Hematopoietic multipotent progenitor cell treated with erythropoietin and hydrocortisone succinate and interleukin-3 and kit ligand, for 8 days (in vitro differentiated cells): ENCODE measurements at places on chromosomes 3 and 15.

DNA sequence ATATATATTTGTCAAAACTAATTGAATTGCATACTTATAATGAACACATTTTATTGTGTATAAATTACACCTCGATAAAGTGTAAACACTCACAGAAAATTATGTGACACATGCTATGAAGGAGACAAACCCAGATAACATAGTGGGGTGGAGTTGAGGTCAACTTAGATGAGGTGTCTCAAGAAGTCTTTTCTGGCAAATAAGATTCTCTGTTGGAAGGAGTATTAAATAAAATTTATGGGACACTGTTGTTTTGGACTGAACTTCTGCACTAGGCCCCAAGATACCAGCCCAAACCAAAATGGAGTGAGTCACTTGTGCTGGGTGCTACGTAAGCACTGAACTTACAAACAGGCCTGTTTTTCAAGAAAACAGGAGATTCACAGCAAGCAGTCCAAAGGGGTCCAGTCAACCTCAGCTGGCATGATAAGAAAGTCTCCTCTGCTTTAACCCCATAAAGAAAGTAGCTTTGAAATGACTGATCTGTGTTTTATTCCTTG, 18.7 kb downstream of the ACTC1 start:
- no peak for DNase-seq

- no peak for DNase-seq
Observed at GRCh38 chr3:168707900-168708299, 612.2 kb upstream of the GOLIM4 start.

DNA sequence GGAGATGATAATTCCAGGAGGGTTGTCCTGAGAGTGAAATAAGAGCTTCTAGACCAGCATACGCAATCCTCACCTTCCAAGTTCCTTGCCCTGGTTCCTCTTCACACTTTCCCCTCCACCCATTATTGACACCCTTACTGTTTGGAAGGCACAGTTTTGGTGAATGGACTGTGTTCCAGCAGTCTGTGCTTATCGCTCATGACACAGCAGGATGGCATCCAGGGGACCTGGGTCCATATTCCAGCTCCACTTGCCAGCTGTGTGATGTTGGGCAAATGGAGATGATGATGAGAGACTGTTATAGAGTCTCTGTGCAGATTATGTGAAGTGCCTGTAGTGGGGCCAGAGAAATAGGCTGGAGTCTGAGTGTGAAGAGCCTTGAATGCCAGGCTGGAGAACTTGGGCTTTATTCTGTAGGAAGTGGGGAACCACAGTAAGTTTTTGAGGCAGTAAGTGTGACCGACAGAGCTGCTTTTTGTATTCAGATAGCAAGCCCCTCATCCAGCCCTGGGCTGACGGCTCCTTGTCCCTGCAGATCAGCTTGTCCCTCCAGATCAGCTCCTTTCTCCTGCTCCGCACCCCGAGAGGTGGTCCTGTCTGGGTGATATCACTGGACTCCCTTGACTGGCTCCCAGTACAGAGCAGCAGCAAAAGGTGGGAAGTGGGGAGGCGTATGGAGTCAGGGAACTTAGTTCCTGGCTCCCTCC, 8.1 kb downstream of the KBTBD13 start:
- no peak for DNase-seq

DNA sequence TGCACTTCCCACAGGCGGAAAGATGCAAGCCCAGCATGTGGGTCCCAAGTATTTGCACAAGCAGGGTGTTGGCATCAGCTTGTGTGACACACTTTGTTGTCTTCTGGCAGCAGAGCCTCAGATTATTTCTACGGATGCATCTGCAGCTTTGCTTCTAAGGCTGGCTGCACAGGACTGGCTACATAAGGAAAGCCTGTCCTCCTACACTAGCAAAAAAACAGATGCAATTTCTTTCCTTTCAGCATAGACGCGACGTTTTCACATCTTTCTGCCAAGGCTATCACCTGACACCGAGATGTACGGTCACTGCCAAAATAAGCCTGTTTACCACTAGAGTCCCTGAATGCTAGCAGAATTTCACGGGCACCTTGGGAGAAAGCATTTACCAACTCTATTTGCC, 13.5 kb downstream of the MRPS11 start:
- DNase-seq = no peak

GRCh38 chr15:52856286-52856685, 66.2 kb upstream of the ONECUT1 start:
- DNase-seq = no peak

DNA sequence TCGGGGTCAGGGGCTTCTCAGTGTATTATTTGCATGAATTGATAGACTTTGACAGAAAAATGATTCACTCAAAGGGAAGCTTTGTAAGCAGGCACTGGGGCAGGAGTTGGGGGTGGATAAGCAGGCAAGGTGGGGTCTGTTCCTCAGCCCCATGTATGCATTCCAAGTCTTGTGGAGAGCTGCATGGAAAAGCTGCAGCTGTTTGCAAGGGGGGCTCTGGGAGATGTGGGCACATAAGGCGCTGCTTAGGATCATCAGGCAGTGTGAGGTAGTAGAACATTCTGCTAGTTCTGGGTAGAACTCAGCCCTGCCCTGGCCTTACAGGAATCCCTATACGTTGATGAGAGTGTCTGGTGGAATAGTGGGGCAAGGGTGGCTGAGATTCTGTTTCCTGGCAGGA, 154.2 kb upstream of the LRIG1 start:
- DNase-seq = no peak

DNA sequence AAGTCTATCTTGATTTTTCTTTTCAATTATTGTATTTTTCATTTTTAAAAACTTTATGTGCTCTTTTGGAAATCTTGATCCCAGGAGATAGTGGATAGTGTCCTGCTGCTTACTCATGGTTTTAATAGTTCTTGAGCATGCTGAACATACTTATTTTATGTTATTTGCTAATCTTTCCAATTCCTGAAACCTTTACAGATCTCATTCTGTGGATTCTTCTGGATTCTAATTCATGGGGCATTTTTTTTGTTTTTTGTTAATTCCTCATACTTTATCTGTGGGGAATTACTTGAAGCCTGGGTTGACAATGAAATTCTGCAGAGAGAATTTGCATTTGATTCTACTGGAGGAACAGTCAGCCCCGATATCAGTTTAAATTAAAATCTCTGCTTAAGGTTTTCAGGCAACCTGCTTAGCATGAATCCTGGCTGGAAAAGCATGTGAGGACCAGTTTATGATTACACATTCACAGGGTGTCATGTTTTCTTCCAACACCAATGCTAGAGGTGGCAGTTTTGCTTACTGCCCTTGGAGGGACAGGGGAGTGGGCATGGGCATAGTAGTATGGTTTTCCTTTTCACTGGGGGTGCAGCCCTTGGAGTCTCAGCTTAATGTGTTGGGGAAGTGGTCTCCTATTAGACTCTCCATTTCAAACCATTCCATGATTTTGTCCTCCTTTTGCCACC, 46.0 kb downstream of the MLH1 start:
- no peak for DNase-seq

DNA sequence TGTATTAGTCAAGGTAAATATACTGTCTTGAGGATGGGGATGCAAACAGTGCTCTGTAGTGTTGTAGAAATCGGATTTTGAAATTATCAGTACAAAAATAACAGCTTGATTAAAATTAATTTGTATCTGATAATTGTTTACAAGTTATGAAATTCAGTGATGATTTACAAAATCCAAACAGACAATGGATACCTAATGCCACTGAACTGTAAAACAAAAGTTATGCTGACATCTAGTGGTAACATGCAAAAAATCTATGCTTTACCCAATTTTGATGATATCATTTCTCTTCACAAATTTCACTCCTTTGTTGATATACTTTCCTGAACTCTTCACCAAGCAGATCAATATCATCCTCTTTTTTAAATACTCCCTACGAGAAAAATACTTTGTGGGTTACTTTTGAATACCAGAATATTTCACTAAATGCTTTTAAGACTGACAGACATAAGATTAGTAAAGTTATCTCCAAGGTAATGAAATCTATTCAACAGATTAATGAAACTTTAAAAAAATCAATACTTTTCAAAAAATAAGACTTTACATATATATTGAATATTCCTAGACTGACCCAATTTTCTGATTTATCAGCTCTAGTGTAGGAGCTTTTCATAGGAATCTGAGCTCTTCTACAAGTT, 36.0 kb downstream of the MNS1 start:
- peak; percentile 73 for DNase-seq

- no peak for DNase-seq
Observed at GRCh38 chr3:115706311-115706829, 83.1 kb downstream of the GAP43 start.

DNA sequence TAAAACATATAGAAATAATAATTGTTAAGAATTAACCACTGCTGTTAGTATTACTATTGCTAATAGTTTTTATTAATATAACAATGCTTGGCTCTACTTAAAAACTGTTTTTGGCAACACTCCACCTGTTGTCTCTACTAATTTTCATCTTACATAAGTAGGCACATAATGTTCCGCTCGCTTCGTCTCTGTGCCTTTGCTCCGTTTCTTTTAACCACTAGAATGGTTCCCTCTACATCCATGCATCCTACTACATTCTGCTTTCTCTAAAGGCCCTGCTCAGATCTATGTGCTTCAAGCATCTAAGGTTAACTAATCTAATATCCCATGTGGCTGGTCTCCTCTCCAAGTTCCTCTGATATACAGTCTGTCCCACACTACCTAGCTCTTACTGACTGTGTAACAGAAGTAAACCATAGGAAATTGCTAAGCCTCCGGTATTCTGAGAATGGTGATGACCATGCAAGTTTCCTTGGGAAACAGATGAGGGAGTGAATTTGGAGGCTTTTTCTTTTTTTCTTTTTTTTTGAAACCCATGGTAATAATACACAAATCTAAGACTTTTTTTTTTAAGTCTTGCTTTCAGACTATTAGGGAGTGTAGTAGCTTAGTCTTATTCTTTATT, 138.3 kb downstream of the P3H2 start:
- DNase-seq = peak; percentile 1

- no peak for DNase-seq
Observed at GRCh38 chr3:6860149-6860953, 564 bp upstream of the GRM7 start.

GRCh38 chr15:66050264-66050663, 181.0 kb downstream of the RAB11A start:
- no peak for DNase-seq

DNA sequence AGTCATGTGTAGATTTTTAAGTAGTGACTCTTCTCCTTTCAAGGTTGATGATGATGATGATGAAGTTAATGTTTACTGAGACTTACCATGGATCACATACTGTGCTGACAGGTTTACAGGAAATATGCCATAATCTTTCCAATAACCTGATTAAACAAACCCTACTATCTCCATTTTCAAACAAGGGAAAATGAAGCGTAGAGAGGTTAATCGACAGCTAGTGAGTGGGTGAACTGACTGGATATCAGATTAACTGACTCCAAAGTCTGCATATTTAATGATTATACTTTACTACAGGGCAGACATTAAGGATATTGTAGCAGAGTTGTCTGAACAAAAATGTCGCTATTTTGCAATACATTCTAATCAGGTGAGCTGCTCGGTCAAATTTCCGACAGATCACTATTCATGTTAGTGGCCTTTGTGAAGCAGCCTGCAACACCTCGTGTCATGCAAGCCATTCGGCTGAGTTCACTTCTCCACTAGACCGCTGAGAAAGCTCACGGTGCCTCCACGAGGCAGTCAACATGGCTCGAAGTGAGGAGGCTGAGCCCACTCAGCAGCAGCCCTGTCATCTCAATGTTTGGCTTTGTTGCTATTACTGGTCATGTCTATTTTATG, 264.2 kb downstream of the NFKBIZ start:
- no peak for DNase-seq

DNA sequence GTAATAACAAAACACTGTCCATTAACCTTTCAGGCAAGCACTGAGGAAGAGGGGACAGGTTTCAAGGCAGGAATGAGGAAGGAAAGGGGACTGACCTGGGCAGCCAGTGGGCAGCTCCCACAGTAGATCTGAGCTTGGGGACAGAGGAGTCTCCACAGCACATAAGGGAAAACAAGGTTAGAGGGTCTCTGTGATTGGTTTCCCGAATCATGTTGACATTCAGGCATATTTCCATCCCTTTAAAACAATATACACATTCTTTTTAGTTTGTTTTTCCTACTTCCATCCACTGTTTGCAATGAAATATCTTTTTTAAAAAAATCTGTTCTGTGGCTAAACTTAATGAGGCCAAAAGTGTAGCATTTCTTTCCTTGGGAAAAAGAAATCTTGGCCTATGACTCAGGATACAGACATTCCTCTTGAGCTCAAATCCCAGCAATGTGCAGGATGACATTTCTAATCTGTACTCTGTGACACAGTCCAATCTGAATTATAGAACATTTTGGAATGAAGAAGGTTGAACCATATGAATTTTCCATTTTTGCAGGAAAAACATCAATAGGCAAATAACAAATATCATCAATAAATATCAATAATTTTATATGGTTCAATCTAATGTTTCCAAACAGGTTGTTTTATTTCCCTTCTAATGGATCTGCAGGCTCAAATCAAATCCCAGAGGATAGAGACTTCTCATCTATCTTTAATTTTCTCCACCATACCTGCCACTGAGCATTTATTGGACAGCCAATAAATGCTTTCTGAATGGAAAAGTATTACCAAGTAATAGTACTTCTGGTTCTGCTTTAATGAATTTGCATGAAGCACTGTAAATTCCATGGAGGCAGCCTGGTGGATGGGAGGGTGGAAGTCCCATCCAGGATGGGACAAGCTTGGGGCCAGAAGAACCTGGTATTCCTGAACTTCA, 54.1 kb downstream of the ITGB5 start:
- DNase-seq = no peak

DNA sequence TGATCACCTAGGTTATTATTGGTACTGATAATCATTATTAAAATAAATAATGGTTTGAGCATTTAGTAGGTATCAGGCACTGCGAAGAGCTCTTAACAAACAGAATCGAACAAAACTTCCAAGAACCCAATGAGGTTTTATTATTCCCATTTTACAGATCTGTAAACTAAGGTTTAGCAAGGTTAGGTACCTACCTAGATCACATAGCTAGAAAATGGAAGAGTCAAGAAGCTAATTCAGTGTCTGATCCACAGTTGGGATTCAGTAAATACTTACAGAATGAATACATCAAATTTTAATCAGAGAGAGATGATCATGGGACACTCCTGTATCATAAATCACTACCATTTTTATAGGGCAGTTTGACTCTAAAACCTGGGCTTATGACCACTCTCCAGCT, 15.5 kb downstream of the GJD2 start:
- DNase-seq = no peak

GRCh38 chr3:13495921-13496723, 16.0 kb downstream of the HDAC11 start:
- DNase-seq = peak; percentile 84

DNA sequence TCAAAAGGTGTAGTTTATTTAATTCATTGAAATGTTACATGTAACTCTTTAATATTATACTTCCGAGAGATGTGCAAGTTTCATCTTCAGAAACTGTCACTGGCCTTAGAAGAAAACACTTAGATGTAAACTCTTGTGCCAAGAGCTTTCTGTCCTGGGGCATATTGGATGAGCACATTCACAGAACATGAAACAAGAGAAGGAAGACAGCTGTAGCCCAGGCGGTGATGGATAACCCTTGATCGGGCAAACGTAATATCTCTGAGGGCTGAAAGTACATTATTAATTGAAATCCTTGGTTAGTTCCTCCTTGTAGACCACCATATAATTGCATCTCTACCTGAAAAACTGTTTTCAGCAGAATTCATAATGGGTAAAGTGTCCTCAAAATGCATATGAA, 67.4 kb downstream of the MECOM start:
- DNase-seq = no peak

- no peak for DNase-seq
Observed at GRCh38 chr3:112818289-112818688, 28.4 kb downstream of the CD200R1L start.
